ENCODE measurements at places on chromosomes 1 and 21. TPM values are rescaled to one million over a fixed set of nuclear protein-coding genes. Genes with fewer than 3 reads are reported as not detected.

The DLGAP3 gene
- total RNA-seq = 4.0 TPM

The VHLL gene
- total RNA-seq = not detected

The CELA2A gene
- total RNA-seq = not detected

The EPHX1 gene
- total RNA-seq = 45.3 TPM

The SPRR2A gene
- not detected for total RNA-seq

The KRTAP12-2 gene
- total RNA-seq = 1.2 TPM

The IGSF5 gene
- 0.75 TPM for total RNA-seq

The RGS8 gene
- total RNA-seq = 25.0 TPM

The ITLN2 gene
- total RNA-seq = 17.5 TPM

The OR2G6 gene
- not detected for total RNA-seq

The ADGRB2 gene
- total RNA-seq = 13.1 TPM

The MYOC gene
- not detected for total RNA-seq

The OR2T11 gene
- total RNA-seq = not detected

All from endodermal cell (in vitro differentiated cells).